Activated CD8-positive, alpha-beta T cell treated with anti-CD3 and anti-CD28 coated beads for 36 hours (primary cell): ENCODE measurements at places on chromosomes 7 and 10. TPM values are rescaled to one million over a fixed set of nuclear protein-coding genes. Genes with fewer than 3 reads are reported as not detected.

- no peaks in the 10 kb centered on the region for H3K4me1 ChIP-seq
- H3K27ac ChIP-seq = no peak overlapping the region
- no peak for DNase-seq
- H3K36me3 ChIP-seq = no peaks in the 10 kb centered on the region
- no peak overlapping the region for H3K4me3 ChIP-seq
These were observed 187.0 kb downstream of the PPP1R17 start for GRCh38 chr7:31873816-31874597.

DNA sequence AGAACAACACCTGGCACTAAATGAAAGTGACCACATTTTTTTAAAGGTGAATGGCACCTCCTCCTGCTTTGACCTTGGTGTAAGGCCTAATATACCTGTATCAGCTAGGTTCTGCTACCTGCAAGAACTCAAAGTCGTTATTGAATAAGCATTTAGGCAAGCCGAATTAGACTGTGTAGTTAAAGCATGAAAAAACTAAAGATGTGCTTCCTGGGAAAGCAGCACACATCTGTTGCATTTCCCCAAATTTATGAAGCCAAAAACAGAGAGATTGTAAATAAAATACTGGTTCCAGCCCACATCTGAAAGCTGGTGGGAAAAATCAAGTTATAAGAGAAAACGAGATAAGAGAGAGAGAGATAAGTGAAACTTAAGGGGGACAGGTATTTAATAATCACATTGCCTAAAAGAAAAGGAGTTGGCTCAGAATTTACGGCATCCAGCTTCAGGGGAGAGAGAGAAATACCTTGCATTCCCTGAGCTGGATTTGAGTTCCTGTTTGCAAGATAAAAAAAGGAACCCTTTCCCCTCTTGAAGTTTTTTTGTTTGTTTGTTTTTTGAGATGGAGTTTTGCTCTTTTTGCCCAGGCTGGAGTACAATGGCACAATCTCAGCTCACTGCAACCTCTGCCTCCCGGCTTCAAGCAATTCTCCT, 1.8 kb upstream of the XPNPEP1 start:
- DNase-seq = no peak
- no peak overlapping the region for H3K4me3 ChIP-seq
- no peaks in the 10 kb centered on the region for H3K27me3 ChIP-seq
- peaks cover 25% of the 10 kb centered on the region for H3K36me3 ChIP-seq
- peaks cover 34% of the 10 kb centered on the region for H3K4me1 ChIP-seq

DNA sequence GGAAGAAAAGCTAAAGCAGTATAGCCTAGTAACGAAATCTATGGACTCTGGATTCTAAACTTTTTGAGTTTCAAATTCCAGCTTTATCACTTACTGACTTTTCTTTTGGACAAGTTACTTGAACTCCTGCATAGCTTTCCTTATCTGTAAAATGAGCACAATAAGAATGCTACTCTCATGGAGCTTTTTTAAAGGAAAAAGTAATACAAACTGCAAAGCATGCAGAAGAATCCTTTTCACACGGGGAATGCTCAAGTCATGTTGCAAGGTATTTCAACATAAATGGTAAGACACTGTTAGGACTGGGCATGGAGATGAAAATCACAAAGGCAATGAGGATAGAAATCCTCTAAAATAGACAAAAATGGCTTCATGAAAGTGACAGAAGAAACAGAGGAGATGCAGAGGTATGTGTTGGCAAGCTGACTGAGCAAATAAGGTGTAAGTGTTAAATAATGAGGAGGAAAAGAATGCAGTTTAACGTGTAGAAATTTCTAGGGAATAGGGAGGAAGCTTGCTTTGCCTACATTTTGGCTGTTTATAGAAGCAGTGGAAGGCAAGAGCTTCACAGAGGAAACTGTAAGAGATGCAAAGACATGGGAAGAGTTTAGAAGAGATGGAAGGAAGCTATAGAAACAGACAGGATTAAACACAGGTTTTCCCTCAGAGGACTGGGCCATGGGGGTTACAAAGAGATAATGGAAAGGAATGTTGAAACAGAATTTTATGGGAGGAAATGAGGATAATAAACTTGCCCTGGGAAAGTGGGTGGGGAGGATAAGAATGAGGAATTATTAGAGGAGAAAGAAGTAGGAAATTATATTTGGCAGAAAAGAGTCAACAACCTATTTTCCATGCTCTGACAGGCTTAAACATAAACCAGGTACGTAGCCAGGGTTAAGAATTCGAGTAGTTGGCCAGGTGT, 28.8 kb upstream of the SNX13 start:
- DNase-seq = no peak
- H3K4me1 ChIP-seq = no peaks in the 10 kb centered on the region
- no peak overlapping the region for H3K27ac ChIP-seq
- peaks cover 2% of the 10 kb centered on the region for H3K27me3 ChIP-seq
- no peak overlapping the region for H3K4me3 ChIP-seq
- H3K36me3 ChIP-seq = no peaks in the 10 kb centered on the region

DNA sequence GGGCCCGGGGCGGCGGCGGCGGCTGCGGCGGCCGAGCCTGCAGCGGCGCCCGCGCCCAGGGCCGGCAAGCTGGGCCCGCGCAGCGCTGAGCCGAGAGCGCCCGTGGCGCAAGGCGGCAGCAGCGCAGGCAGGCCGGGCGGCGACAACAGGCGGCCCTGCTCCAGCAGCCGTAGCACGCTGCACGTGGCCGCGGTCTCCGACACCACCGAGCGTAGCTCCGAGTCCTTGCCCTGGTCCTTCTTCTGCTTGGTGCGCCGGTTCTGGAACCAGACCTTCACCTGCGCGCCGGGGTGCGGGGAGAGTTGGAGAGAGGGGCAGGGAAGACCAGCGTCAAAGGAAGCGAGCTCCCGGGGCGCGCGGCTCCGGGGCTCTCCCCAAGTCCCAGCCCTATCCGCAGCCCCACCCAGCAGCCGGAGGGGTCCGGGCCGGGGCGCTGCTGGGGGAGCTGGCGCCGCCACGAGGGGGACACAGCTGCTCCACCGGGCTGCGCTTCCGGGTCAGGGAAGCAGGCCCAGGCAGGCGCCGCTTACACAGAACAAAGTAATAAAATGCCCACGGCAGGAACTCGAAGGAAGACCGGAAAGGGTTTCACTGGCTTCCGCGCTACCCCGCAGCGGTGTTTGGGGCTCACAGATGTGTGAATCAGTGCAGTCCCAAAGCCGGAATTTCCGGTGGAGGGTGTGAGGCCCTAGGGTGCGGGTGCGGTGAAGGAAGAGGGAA, 3.6 kb downstream of the VAX1 start:
- DNase-seq = no peak
- no peak overlapping the region for H3K27ac ChIP-seq
- peaks cover 29% of the 10 kb centered on the region for H3K4me1 ChIP-seq
- no peak overlapping the region for H3K4me3 ChIP-seq
- H3K27me3 ChIP-seq = peaks cover 79% of the 10 kb centered on the region

- DNase-seq = no peak
- no peak overlapping the region for H3K27ac ChIP-seq
- no peak overlapping the region for H3K4me3 ChIP-seq
- peaks cover 17% of the 10 kb centered on the region for H3K27me3 ChIP-seq
These were observed 43.9 kb downstream of the TNS3 start for GRCh38 chr7:47537716-47538675.

GRCh38 chr10:12702215-12702770, 299.2 kb downstream of the CCDC3 start:
- no peak overlapping the region for H3K27ac ChIP-seq
- H3K27me3 ChIP-seq = no peaks in the 10 kb centered on the region
- peaks cover 8% of the 10 kb centered on the region for H3K36me3 ChIP-seq
- H3K4me3 ChIP-seq = no peak overlapping the region

The PLA2G12B gene
- not detected for total RNA-seq

- H3K36me3 ChIP-seq = no peaks in the 10 kb centered on the region
- no peaks in the 10 kb centered on the region for H3K4me1 ChIP-seq
- DNase-seq = no peak
- no peak overlapping the region for H3K27ac ChIP-seq
These were observed 195.7 kb upstream of the POT1 start for GRCh38 chr7:125125315-125125714.

DNA sequence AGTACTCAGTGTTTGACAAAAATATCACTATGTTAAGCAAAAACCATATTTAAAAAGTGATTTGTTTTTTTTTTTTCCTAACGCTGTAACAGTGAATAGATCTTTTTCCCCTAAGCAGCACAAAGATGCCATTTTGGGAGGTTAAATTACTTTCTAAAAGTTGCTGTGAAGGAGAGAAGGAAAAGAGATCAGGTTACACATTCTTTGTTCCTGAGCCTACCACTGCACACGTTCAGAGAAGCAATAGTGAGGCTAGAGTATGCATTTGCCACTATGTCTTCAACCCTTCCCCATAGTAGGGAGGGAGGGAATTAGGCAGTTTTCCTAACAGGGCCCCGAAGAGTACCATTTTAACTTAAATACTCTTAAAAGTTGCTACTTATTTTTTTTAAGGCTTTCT, 38.9 kb downstream of the BMPR1A start:
- H3K27ac ChIP-seq = no peak overlapping the region
- no peak for DNase-seq
- no peak overlapping the region for H3K4me3 ChIP-seq
- H3K27me3 ChIP-seq = no peaks in the 10 kb centered on the region

DNA sequence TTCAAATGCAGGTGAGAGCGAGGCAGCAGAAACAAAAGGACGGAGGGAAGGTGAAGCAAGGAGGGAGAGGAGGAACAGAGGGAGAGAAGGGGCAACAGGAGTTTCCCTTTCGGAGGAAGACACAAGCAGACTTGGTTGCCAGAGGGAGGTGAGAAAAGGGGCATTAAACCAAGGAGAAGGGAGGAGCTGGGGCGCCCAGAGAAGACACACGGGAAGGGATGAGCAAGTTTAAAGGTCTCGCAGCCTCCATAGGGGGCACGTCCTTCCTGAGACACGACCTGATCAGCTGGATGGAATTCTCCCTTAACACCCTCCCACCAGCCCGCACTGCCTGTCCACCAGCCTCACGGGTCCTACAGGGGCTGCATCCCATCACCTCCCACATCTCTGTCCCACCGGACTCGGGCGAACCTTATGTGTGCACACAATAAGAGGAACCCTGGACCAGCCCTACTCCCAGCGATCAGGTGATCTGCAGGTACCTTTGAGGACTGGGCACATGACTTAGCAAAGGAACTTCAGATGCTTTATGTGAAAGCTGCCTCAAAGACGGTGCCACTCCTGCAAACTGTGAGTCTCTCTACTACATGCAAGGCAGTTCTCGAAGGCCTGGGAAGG, 251.2 kb downstream of the TNS3 start:
- DNase-seq = no peak
- no peaks in the 10 kb centered on the region for H3K36me3 ChIP-seq
- H3K4me1 ChIP-seq = no peaks in the 10 kb centered on the region
- no peaks in the 10 kb centered on the region for H3K27me3 ChIP-seq
- H3K27ac ChIP-seq = no peak overlapping the region
- H3K4me3 ChIP-seq = no peak overlapping the region

DNA sequence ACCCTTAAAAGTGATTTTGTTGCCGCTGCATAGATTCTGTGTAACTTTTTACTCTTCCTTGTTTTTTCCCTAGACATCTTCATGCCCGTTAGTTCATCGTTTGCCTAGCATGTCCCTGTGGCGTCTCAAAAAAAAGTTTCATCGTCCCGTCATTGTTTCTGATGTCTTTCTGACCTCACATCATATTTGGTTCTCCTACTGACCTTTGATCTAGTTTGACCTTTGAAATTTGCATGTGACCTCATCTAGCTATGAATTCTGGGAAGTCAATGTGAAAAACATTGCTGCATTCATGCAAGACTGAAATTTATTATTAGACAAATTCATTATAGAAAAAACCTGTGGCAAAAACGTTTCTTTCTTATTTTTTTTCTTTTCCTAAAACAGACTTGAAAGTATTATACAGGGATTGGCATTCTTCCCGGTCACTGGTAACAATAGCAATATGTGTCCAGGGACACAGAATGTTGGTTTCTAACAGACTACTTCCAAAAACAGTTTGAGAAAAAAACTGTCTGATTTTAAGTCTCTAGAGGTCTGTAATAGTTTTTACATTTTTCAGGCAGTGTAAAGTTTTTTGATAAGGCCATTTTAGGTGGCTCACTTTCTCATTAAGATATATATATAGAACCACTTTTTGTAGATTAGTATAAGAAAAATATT, 280.9 kb downstream of the USP6NL start:
- no peak for DNase-seq
- H3K27ac ChIP-seq = peak overlapping the region; percentile 51
- H3K4me3 ChIP-seq = no peak overlapping the region

DNA sequence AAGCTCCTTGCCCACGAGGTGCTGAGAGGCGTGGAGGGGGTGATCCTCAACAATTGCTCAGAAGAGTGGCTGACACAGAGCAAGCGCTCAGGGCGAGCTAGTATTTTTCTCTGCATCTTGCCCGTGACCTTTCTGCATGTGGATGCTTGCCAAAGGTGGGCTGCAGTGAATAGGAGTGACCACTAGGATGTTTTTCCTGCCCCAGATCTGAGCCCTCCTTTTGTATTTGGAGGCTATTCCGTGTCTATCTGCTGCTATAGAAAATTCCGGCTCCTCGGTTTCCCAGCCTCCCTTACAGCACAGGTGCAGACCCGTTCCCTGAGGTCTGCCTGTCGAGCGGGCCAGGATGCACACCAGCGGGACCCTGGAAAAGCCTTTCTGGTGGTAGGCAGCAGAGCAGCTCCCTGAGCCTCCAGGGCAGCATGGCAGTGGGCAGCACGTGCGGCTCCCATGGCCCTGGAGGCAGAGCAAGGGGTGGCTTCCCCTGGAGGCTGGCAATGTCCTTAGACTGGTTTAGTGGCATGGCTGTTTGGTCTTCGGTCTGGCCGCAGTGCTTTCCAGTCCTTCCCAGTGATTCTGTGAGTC, 145.1 kb upstream of the PCBD1 start:
- no peak overlapping the region for H3K4me3 ChIP-seq
- no peaks in the 10 kb centered on the region for H3K27me3 ChIP-seq
- no peaks in the 10 kb centered on the region for H3K36me3 ChIP-seq
- H3K4me1 ChIP-seq = no peaks in the 10 kb centered on the region
- no peak for DNase-seq
- no peak overlapping the region for H3K27ac ChIP-seq

- H3K4me3 ChIP-seq = no peak overlapping the region
- peak overlapping the region; percentile 84 for H3K27ac ChIP-seq
- peaks cover 87% of the 10 kb centered on the region for H3K4me1 ChIP-seq
- H3K27me3 ChIP-seq = no peaks in the 10 kb centered on the region
- no peak for DNase-seq
These were observed 88.4 kb downstream of the CARD11 start for GRCh38 chr7:2955269-2955668.

DNA sequence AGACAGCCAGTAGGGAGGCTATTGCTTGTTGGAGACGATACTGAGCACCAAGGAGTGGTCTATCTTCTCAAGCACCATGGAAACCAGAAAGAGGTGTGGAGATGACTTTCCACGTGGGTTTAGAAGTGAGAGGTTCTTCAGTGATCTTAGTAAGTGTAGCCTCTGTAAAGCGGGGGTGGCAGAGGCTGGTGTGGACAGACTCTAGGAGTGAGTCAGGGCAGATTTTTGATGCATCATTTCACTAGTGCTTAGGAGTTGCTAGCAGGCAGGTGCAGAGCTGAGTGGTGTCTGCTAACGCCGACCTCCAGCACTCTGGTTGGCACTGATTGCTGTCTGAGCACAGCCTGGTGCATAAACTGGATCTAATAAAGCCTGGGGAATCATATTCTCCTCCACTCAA, 78.4 kb upstream of the ADO start:
- peaks cover 45% of the 10 kb centered on the region for H3K4me1 ChIP-seq
- H3K36me3 ChIP-seq = no peaks in the 10 kb centered on the region
- H3K4me3 ChIP-seq = no peak overlapping the region
- DNase-seq = peak; percentile 90
- no peak overlapping the region for H3K27ac ChIP-seq

- no peaks in the 10 kb centered on the region for H3K36me3 ChIP-seq
- DNase-seq = no peak
- H3K27ac ChIP-seq = no peak overlapping the region
- no peaks in the 10 kb centered on the region for H3K27me3 ChIP-seq
- H3K4me1 ChIP-seq = no peaks in the 10 kb centered on the region
These were observed 353.3 kb upstream of the VSTM2A start for GRCh38 chr7:54188843-54189242.
